Activated B cell treated with CpG ODN at 0.5 μM for 24 hours (primary cell): ENCODE measurements at places on chromosomes 5 and 9. TPM values are rescaled to one million over a fixed set of nuclear protein-coding genes. Genes with fewer than 3 reads are reported as not detected.

IFNA10 gene
- total RNA-seq: not detected in 2 replicates

CLTB gene
- total RNA-seq: 29.5 and 48.9 TPM in 2 replicates

DNA sequence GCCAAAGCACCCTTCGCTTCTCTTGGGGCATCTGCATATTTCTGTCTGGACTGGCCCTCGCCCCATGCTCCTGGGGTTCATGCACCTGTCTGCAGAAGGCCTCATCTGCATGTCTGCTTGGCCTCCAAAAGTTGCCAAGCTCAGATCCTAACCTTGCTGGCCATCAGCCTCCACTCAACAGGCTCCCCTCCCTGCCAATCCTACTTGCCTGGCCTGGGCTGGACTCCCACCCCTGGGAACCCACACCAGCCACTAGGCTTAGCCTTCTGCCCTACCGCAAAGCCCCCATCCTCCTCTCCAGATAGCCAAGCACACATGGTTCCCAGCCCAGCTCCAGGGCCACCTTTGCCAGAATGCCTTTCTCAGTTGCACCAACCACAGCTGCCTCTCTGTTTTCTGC, 159.8 kb downstream of the PAX5 start:
- no peak for DNase-seq

GRCh38 chr9:12884736-12885395, 110.0 kb downstream of the LURAP1L start:
- no peak for DNase-seq

- no peak for DNase-seq
These were observed 118.7 kb downstream of the DIRAS2 start for GRCh38 chr9:90523958-90524357.

- no peak for DNase-seq
These were observed 1.9 kb downstream of the PCSK5 start for GRCh38 chr9:75892216-75892911.
